Fibroblast of skin of right quadriceps (primary cell): ENCODE measurements at places on chromosomes 2 and 18.

DNA sequence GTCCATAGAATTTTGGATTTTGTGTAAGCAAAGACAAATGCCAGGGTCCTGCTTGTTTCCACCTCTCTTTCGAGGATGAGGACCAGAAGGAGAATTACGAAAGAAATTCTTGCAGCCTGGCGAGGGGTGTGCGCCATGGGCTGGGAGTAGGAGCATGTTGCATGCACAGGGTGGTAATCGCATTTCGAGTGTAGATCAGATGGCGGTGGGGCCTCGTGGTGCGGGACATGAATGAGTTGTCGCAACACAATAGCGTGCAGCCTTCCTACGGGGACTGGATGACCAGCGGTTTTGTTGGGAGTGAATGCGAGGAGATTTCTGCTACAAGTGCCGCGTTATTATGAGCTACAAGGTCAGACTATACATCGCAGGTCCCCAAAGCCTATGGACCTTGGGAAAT lies 4.2 kb upstream of the EN1 start:
- no peak for DNase-seq

- no peak for DNase-seq
Measured at GRCh38 chr2:98484121-98484557, 39.5 kb downstream of the INPP4A start.

- DNase-seq: no peak
Measured at GRCh38 chr2:37549598-37549997, 121.8 kb downstream of the CDC42EP3 start.

DNA sequence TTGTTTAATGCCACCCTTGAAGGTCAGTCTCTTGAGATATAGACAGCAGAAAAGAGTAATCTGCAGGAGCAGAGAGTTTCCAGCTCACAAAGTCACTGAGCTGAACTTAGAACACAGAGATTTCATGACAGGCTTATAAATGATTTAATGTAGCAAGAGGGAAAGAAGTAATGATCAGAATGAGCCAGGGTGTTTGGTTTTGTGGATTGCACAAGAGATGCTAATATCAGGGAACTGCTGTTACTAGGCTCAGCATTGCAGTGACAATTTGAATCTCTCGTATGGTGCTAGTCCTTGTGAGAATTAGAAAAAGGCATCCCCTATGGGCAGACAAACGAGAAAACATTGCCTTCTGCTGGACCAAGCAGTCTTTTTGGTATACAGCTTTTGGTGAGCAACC lies 61.7 kb upstream of the ITGB6 start:
- no peak for DNase-seq

DNA sequence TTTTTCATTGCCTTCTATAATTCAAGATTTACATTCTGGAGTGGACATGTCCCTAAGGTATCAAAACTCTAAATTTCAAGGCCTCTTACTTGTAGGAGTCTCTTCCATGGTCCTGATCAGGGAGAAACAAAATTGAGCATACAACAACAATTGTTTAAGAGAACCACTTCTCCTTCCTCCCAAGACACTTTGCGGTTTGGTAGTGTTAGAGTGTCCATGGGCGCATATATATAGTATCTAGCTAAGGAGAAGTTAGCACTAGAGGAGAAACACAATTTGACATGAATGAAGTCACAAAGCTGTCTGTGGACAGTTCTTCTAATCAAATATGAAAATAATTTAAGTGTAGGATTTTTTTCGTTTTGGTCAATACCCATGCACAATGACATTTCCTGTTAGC lies 349.1 kb upstream of the MAP2 start:
- no peak for DNase-seq

DNA sequence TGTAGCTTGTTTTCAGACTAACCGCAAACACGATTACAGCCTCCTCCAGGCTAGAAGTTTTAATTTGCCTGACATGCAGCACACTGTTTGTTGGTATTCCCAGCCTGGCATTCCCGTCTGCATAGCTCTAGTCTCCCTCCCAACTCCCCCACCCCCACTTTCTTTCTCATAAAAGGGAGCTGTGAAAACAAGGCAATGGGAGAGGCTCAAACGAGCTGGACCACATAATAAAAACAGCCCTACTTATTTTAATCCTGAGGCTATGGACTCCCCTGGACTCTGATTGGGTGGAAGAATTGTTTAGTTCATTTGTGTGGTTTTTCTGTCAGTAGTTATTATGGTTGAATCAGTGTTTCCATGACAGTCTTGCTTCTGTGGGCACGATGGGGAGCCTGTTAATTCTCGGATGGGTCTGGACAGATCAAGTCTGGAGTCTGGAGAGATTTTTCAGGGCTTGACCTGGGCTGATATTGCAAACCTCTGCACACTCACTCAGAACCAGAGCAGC lies 1.2 kb downstream of the STON1 start:
- peak; percentile 87 for DNase-seq

DNA sequence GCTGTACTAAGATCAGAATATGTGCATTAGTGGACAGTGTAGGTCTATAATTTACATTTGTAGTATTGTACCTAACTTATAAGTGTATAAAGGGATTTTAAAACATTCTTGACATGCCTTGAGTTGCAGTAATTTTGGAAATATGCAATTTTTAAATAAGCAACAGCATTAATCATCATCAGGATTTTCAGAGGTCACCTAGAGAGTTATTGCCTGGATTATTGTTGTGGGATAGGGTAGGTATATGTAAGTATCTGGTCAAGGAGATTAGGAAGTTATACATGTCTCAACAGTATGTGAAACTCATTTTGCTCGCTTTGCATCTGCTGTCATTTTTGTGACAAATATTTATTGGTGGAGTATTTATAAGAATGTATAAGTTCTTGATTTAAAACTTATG lies 184.2 kb downstream of the WDR7 start:
- DNase-seq: peak; percentile 14

DNA sequence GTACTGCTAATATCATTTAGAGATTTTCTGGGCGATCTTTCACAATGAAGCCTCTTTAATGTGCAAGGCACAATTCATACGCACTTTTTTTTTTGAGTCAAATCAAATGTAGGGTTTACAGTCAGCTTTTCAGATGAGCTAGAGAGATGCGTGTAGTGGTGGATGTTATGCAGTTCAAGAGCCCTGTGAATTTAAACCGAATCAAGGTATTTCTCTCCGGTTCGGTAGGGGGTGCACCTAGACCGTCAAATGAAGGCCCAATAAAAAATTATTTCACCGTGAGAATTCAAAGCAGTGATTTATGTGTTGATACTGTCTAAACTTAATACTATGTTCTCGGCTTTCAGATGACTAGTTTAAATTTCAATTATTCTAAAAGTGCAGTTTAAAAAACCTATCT lies 1.1 kb downstream of the PTH2R start:
- DNase-seq: peak; percentile 3

- DNase-seq: no peak
Measured at GRCh38 chr2:79715338-79715737, 202.5 kb downstream of the CTNNA2 start.

DNA sequence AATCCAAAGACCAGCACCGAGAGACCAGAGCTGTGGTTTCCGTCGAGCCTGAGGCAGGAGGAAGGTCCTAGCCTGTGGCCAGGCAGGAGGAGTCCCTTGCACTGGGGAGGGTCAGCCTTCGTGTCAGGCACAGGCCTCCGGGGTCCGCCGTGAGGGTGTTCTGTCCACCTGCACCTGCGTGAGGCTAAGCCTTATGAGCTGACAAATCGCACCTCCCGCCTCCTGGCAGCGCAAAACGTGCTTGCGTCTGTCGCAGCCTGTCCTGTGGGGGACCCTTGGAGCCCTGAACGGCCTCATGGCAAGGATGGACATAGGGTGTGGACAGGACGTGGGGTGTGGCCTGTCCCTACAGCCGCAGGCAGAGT lies 73.3 kb downstream of the KCNG2 start:
- no peak for DNase-seq

- no peak for DNase-seq
Measured at GRCh38 chr18:64436111-64436510, 287.2 kb upstream of the LINC00305 start.

DNA sequence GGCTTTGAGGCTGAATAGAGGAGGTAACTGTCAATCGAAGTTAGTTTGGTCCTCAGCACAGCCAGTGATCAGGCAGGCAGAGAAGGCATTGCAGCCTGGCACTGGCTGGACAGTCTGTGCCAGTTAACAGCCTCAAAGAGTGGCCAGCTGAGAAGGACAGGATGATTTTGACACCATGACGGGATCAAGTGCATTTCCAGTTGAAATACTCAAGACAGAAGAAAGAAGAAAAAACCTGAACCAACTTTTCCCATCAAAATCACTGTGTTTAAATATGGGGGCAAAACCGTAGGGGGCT lies 96.7 kb upstream of the ZCCHC2 start:
- no peak for DNase-seq

DNA sequence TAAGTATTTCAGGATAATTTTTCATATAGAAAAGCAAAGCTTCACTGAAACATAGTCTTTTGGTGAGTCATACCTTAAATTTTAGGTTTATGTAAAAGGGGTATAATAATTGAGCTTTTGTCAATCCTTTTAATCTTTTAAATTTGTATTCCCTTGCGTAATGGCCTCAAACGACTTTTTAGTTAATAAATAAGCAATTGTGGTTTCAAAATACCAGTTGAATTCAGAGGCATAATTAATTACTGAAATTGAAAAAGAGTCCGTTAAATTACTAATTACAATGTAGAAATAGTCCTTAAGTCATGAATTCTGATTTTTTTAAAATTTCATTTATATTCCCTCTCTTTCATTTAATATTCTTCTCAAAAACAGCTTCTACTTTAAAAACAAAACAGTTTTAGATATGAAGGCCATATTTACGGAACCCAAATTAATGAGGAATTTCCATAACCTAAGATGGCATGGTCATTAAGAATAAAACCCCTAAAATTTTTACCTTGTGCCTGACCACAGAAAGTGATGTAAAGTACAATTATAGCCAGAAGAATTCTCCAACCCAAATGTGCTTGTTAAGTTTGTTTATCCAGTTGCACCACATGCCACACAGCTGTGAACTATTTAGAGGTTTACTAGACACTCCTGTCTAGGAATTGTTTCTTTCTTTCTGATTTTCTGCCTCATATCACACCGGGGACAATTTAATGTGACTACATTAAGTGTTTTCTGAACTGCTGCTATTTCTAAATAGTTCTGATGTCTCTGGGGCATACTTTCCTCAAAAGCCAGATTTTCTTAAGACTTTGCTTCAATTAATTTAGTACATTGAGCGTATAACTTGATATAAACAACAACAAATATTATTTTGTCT lies 60.7 kb upstream of the ITGA4 start:
- peak; percentile 62 for DNase-seq

- peak; percentile 13 for DNase-seq
Measured at GRCh38 chr18:24734058-24734457, 273.6 kb downstream of the HRH4 start.

DNA sequence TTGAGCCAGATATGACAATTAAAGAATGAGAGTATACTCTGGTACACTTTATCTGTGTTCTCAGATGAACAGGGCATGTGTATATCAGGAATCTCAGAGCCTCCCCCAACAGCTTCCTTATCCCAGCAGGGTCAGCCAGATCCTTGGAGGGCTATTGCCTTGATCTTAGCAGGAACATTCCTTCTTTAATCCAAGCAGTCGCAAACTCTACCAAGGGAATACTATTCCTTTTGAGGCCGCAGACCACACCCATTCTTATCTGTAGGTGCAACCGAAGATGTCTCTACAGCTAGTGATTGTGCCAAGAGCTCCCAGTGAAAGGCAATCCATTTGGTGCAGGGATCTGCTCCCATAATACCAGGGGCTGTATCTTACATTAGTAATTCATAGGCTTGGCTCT lies 118.3 kb upstream of the DOK6 start:
- no peak for DNase-seq

DNA sequence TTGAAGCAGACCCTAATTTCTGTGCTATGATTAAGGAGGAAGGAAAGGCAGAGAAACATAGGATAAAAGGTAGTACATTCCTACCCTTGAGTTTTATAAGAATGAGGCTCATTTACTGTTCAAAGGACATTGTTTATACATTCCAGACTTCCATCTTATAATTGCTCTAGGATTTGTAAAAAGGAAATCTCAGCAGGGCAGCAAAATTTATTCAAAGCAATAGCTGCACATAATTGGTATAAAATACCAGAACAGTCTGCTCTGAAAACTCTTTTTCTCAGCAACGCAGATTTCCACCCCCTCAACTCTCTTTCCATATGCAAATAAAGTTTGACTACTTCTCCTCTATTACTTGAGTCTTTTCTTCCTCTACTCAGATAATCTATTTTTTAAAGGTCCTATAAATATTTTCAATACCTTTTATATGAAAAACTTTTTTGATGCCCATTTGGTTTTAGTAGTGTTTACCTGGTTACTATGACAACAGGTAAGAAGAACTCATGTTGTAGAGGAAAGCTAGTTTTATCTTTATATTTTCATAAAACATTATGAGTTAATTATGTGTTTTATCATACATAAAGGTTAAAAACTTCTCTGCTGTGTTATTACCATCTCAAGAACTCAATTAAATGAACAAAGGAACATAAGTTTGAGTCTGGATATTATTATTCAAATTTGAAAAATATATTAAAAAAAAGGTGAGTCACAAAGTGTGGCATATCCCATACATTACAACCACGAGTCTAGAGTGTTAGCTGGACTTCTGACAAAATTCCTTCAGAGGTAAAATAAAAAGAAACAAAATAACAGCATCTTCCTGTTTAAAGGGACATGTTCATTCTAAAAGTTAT lies 19.9 kb downstream of the RBMS1 start:
- DNase-seq: peak; percentile 29

- no peak for DNase-seq
Measured at GRCh38 chr2:60821133-60821469, 60.3 kb upstream of the REL start.

DNA sequence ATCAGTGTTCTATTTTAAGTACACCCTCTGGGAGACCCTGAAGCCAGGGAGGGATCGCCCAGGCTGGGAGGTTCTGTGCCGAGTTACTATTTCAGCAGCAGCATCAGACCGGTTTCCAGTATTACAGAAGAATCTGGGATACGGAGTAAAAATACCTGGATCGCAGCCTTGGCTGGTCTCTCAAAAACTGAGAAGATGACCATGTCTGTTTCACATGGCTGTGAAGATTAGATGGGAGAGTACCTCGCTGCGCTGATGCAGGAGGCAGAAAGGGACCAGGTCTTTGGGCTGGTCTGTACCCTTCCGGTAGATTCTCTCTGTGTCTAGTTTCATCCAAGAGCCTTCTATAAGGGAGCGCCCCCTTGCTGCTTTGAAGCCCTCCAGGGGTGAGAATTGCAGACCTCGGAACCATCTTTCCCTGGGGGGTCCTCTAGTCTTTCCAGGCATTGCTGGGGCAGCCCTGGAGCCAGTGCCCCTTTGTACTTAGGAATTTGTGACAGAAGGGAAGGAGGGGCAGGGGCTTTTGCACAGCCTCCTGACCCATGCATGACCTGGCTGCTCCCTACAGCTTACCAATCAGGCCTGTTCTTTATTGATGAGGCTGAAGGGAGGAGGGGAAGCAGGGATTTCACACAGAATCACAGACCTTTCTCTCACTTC lies 56.3 kb upstream of the MAPRE3 start:
- DNase-seq: no peak

- peak; percentile 49 for DNase-seq
Measured at GRCh38 chr18:5620289-5620688, 76.5 kb upstream of the EPB41L3 start.
